Activated CD4-positive, alpha-beta T cell treated with anti-CD3 and anti-CD28 coated beads, Interleukin-2, amount 50 U/mL, for 24 hours (primary cell): ENCODE measurements at places on chromosomes 12 and 14.

DNA sequence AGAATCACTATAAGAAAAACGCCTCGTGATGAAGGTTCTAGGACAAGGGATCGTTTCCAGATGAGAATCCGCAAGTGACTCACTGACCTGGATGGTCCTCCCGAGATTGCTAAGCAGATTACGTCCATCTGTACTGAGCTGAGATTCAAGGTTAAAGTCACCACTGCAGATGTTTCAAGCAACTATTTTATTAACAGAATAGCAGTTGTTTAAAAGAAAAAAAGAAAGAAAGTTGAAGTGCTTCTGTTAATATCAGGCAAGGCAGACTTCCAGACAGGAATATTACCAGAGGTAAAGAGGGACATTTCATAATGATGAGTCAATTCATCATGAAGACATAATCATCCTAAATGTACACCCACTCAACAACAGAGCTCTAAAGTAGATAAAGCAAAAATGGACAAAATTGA, 17.9 kb downstream of the PXN start:
- DNase-seq: no peak

- DNase-seq: no peak
Observed at GRCh38 chr12:132393991-132394949, 64.9 kb upstream of the GALNT9 start.

- no peak for DNase-seq
Observed at GRCh38 chr12:74818412-74818811, 280.8 kb downstream of the ATXN7L3B start.

DNA sequence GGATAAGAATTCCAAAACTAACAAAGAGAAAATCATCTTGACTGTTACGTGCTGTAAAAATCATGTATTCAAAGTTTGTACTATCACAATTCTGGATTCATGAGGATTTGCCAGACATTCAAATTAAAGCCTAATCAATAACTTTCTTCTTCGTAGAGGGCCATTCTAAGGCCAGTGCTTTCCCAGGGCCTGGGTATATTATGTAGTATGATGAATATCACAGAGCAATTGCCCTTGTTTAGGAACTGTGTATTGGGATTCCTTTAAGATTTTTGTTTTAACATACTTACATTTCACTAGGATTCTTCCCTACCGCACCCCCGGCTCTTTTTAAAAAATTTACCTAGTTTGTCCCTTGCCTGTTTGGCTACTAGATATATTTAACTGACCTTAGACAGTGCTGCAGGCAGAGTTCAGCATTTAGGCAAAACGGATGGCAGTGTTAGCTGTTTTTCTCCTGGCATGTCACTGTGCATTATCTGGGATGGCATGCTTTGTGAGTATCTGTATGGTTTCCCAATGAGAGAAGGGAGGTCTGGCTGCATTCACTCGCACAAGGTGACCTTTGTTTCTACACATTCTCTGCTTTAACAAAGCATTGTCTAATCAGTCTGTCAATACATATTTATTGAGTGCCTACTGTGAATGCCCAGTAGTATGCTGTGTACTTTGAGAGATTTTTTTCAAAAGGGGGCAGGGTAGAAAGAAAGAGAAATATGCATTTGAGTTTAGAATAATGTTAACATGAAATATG, 63.3 kb downstream of the ERC1 start:
- no peak for DNase-seq

DNA sequence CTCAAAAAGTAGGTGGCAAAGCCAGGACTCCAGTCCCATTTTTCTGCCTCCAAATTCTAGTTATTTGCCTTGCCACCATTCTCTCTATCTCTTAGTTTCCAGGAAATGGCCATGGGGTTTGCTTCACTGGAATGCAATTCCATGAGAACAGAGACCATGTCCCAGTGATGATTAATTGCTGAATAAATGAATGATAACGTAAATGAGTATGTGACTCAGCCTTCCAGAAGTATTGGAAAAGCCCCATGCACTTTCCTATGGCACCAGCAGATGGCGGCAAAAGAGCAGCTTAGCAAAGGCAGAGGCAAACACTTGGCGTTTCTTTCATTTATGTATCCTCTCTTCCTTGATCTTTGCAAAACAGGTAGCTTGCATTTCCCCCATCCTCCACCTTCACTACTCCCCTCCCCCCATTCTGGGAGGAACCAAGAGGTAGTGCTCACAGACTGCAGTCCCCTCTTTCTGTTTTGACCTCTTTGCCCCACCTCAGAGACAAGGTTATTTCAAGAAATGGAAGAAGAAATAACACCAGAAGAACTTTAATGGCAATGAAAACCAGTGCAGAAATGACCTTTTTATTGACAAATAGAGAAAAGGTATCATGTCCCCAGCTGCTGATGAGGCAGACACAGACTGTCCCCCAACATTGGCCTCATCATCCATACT, 21.3 kb downstream of the TBX3 start:
- peak; percentile 45 for DNase-seq

- DNase-seq: no peak
Observed at GRCh38 chr14:101775826-101776225, 14.3 kb downstream of the PPP2R5C start.

DNA sequence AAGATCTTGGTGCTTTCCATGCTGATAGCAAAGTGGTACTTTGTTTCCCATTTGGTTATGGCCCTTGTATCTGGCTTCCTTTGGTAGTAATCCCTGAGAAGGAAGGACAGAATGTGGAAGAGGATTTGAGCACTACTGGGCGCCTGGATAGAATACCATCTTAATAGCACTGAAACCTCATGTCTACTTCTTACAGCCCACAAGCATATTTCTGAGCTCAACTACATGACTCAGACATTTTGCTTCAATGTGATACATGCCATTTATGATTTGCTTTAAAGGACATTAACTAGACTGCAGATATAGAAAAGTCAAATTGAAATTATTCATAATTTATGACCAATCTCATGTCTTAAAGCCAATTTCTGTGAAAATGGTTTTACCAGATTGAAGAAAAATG, 80.4 kb downstream of the LIN7A start:
- DNase-seq: no peak

GRCh38 chr14:36281309-36281708, 39.1 kb downstream of the MBIP start:
- no peak for DNase-seq

GRCh38 chr14:48805315-48805714, 780.9 kb downstream of the RPS29 start:
- DNase-seq: no peak

DNA sequence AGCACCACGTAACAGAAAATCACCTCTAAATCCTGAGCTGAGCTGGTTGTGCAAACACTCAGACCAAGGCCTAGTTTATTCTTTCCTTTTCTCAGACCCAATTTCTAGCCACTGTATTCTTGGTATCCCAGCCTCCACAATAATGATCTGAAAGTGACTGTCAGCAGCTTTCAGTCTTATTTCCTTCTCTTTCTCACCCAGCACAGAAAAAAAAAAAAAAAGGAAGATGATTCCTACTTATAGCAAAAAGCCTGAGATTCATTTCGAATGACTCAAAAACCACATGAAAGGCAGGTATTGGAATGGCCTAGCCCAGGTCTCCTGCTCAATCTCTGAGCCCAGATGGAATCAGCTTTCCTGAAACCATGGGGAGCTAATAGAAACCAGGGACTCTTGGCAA, 298.6 kb upstream of the PPFIA2 start:
- no peak for DNase-seq

DNA sequence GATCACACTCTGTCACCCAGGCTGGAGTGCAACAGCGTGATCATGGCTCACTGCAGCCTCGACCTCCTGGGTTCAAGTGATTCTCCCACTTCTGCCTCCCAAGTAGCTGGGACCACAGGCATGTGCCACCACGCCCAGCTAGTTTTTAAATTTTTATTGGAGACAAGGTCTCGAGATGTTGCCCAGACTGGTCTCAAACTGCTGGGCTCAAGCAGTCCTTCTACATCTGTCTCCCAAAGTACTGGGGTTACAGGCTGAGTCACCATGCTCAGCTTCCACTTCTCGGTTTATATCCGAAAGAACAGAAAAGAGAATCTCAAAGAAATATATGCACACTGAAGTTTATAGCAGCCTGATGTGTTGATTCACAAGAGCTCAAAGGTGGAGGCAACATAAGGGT, 107.5 kb downstream of the SCARB1 start:
- no peak for DNase-seq

GRCh38 chr14:102230481-102231210, 74.3 kb downstream of the MOK start:
- no peak for DNase-seq

DNA sequence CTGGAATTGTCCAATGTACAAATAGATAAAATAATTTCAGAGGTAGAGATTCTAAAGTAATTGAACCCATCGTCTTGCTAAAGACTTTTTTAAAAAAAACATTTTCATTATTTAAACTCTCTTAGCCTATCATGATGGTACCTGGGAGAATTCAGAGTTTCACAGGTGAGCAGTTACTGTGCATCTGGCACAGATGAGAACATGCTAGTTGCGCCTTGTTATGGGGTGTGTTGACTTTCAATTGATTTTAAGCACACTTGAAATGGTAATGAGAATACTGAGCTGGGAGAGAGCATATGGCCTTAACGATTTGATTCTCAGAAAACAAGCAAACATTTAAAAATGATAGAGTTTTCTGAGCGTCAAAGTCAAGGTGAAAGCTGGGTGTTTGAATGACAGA, 66.6 kb downstream of the FLRT2 start:
- no peak for DNase-seq

DNA sequence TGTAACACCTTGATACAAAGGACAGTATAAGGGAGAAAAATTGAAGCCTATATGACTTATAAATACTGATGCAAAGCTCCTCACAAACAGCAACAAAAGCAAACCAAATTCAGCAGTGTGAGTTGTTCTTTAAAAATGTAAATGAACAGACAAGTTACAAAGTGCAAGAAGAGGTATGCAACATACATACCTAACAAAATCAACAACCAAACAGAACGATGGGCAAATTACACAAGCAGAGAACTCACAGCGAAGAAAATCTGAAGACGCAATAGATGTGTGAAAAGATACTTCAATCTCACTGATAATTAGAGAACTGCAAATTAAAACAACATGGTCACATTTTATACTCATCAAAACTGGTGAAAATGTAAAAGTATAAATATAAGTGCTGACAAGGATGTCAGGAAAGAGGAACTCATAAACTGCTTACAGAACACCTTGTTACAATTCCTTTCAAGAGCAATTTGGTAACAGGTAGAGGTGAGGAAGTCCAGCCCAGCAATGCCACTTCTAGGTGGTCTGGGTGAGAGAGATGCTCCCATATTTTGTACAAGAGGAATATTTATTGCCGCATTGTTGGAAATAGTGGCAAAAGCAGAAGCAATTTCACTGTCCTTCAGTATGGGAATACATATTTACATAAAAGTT, 47.3 kb downstream of the CORO1C start:
- DNase-seq: no peak

GRCh38 chr12:59850268-59850667, 254.4 kb downstream of the SLC16A7 start:
- DNase-seq: no peak

- DNase-seq: peak; percentile 61
Observed at GRCh38 chr14:105414456-105415371, 4.9 kb upstream of the MTA1 start.

- DNase-seq: no peak
Observed at GRCh38 chr14:84826294-84826693, 703.6 kb upstream of the FLRT2 start.

- DNase-seq: no peak
Observed at GRCh38 chr12:54416687-54417603, 2.1 kb downstream of the ITGA5 start.

GRCh38 chr14:21070083-21070609, at the start of gene ARHGEF40:
ARHGEF40 (plus strand) TSS chr14:21070304; CDS start chr14:21070397, 93 bp downstream.
- DNase-seq: no peak

DNA sequence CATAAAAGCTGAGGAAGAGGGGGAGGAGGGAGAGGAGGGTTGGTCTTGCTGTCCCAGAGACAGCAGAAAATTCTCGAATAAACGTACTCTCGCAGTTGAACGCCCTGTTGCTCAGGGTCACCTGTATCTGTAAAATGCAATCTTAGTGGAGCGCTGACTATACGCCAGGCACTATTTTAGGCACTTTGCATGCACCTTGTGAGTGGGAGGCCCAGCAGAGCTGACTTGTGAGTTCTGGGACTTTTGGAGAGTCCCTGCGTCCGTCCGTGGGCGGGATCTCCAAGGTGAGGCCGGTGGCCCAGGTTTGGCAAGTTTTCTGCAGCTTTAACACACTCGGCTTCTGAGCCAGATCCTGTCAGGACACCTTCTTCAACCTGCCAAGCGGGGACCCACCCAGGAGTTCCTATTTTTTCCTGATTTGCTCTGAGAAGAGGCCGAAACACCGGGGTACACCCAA, 32.5 kb upstream of the PLEKHG6 start:
- DNase-seq: peak; percentile 11

DNA sequence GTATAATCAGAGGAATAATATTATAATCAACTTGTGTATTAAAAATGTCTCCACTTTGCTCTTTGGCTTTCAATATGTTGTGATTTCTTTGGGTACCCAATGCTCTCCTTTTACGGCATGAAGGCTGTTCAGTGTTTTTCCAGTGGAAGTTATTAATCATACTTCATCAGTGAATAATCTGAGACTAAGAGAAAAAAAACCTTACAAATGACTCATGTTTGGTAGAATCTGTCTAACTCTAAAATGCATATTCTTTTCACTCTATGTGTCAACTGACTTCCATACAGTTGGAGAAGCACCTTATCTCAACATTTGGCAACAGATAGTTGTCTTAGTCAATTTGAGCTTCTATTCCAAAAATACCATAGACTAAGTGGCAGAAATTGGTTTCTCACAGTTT, 82.2 kb downstream of the PTPRO start:
- DNase-seq: no peak

- DNase-seq: no peak
Observed at GRCh38 chr12:51183816-51184215, 10.9 kb upstream of the TFCP2 start.

GRCh38 chr12:86234316-86234855, 21.8 kb downstream of the MGAT4C start:
- DNase-seq: no peak

DNA sequence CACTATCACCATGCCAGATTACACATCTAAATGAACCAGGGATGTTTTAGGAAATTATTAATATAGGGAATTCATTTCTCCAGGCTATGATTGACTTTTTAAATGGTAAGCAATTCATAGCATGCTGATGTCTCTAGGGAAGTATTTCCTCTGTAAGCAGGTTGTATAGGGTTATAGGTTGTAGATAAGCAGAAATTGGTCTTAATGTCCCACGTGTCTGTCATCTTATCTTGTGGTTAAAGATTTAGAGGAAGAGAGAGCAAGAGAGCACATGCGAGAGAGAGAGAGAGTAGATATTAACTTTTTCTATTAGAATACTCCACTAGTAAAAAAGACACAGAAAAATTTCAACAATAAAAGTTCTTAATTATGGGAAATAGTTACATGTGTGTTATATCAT, 32.6 kb downstream of the TRHDE start:
- DNase-seq: no peak

DNA sequence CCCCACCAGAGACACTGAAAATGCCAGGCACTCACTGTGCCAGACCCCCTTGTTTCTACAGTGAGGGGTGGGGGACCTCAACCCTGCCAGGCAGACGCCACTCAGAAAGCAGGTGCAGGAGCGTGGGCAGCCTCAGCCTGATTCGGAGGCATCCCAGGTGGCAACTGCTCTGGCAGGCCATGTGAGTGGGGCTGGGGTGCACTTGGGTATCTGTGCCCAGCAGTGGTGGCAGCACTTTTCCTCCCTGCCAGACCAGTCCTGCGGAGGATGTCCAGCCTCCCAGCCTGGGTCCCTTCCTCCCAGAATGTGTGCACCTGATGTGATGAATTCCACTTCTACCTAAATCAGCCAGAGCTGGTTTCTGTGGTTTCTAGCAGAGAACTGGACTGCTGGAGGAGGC, 13.4 kb upstream of the TTC7B start:
- no peak for DNase-seq
